ENCODE measurements at places on chromosomes 6 and 20.
A peak's percentile ranks its signal among the peaks of the same experiment; 100 is the strongest.

- no peak for DNase-seq
Observed at GRCh38 chr20:25281541-25281991, 33.7 kb downstream of the PYGB start.

GRCh38 chr6:42263165-42263728 is 45.6 kb upstream of the MRPS10 start:
- no peak for DNase-seq

GRCh38 chr6:100452998-100453397 is 11.7 kb downstream of the SIM1 start:
- no peak for DNase-seq

DNA sequence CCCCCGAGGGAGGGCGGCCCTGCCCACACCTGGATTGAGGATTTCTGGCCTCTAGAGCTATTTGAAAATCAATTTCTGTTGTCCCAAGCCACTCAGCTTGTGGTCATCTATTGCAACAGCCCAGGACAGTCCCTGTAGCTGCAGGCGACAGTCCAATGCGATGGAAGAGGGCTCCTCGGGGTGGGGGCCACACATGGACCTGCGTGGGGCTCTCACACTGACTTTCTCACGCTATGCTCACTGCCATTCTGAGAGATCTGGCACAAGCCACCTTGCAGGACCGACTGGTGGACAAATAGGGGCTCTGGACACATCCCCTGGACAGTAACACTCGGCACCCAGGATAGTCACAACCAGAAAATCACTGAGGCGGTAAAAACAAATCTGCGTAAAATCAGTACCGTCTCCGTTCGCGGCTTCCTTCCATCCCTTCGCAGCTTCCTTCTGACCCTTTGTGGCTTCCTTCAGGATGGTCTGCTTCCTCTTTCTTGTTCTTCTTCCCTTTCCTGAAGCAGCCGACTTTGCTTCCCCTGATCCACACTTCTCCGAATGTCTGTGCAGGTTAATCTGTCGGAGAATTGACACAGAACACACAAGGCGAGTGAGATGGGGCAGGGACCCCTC is 21.8 kb downstream of the CTCFL start:
- no peak for DNase-seq

GRCh38 chr20:48952656-48953055 is 31.1 kb downstream of the ARFGEF2 start:
- no peak for DNase-seq

GRCh38 chr6:154864066-154864430 is 130.8 kb downstream of the SCAF8 start:
- no peak for DNase-seq

DNA sequence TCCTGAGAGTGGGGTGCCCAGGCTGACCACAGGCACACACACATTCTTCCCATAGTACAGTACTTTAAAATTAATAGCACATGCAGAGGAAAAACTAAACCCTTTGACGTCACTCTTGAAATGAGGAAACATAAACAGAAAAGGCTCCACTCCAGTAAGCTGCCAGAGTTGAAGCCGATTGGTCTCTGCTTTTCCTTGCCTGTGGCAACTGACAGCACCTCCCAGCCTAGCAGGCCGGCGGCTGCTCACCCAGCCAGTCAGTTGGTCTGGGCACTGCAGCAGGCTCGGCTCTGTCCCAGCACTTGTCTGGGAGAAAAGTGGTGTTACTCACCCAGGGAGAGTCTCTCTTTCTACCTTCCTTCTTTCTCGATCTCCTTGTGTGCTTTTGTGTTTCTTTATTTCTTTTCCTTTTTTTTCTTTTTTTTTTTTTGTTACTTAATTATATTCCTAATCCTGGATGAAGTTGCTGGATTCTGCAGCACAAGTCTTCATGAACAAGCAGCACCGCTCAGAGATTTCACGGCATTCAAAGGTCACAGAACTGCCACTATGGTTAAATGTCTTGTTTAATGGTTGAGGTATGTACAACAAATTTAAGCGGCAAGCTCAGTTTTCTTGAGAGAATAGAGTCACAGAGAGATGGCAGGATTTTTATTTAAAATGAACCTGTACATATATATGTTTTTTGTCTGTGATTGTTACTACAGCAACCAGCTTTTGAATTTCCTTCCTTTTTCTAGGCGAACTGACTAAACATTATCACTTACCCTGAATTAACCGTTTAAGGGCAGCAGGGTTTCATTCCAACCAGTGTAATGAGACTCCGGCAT is at the start of gene PDE7B:
PDE7B (plus strand) TSS at position 260 of the 830 bp plus-strand sequence.
- peak; percentile 28 for DNase-seq

DNA sequence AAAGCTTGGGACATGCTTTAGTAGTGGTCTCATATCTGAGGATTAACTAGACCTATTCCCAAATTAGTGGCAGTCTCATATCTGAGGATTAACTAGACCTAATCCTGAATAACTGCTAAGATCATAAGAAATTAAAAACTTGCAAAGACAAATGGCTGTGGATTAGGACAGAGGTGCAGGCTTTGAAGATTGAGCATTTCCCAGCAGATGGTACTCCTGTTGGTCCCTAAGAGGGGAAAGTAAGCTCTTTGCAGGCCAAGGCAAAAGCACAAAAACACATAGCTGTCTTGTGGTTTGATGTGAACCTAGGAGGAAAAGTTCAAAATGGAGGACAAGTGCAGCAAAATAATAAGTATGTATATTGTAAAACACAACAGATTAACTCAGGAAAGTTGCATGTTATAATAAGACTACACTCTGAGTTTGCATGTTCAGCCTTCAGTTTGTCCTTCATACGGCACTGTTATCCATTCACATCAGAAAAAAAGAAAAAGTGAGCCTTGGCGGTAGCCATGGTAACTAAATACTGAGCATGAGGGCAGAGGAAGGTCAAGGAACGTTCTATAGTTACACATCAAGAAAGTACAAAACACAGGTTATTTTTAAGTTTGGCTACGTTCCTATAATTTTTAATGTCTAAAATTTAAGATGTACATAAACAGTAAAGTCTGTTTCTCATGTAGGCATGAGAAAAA is 62.8 kb downstream of the FILIP1 start:
- DNase-seq: no peak

Measured in neural crest cell (in vitro differentiated cells).